Left ventricle myocardium superior (tissue), 1 donor: ENCODE measurements at places on chromosomes 11 and 22. TPM values are rescaled to one million over a fixed set of nuclear protein-coding genes. Genes with fewer than 3 reads are reported as not detected.

DNA sequence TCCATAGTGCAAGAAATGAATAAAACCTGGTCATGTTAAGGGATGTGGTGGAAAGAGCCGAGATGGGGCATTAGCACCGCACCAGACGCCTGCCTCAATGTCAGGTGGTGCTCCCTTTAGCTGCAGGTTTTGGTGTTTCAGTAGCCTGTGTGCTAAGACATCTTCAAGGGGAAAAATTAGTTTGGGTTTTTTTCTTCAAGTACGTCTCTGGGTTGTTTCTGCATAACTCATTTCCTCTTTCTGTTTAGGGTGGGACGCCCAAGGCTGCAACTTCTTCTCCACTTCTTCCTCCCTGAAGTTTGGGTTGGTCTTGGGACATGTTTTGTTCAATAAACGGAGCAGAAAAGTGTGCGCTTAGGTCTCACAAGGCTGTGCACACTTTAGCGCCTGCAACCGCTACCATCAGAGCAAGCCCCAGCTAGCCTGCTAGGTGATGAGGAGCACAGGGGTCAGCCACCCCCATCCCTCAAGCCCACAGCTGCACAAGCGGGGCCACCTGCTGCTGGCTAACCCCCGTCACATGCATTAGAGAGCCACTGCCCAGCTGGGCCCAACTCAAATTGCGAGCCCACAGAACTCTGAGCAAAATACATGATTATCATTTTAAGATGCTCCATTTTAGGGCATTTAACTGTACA, 1495.7 kb downstream of the TBC1D22A start:
- no peak for DNase-seq

Gene CSF2RB
- 3.2 TPM for total RNA-seq

GRCh38 chr11:95469258-95469657, 238.3 kb upstream of the SESN3 start:
- no peak for DNase-seq

Gene SMPD1
- 60.9 TPM for total RNA-seq

Gene P2RY6
- total RNA-seq, result 1.5 TPM
